Omental fat pad (tissue), 4 donors: ENCODE measurements at places on chromosomes 16 and 17.

DNA sequence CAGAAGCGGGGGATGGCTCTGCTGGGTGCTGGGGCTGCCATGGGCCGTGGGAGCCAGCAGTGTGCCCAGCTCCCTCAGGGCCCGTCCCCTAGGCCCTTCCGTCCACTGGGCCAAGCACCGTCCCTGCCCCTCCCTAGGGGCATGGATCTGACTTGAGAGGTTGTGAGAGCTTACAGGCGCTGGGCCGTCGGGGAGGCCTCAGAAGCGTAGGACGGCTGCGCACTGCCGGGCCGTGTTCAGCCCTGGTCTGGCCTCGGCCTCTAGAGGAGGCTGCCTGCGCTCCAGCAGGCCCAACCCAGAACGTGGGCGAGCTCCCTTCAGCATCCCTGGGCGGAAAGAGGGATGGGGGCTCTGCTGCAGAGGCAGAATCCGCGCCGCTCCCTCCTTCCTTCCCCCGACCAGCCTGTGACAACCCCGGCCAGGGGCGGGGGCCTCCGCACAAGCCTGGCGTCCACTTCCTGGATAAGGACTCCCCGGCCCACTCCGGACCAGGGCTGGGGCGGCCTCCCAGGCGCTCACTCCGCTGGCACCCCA is 685 bp upstream of the MPG start:
- no peak for DNase-seq

- no peak for DNase-seq
Measured at GRCh38 chr17:58337600-58338453, 9.2 kb upstream of the TSPOAP1 start.

DNA sequence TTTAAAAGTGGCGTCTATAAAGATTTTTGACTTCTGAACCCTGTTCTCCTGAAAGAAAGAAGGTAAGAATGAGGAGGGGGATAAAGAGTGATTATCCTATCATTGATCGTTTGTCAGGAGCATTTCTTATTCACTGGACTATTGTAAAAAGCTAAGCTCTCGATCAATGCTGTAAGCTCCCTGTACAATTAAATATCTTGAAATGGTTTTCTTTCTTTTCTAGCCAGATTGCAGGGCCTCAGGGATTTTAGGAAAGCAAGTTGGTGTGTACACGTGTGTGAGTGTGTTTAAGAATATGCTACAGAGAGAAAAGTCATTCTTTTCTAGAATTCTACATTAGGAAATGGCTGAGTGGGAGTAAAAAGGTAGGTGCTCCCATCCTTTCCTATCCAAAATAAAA is 154.5 kb downstream of the AATF start:
- DNase-seq, result no peak

GRCh38 chr17:78114831-78115723 is 13.5 kb downstream of the TMC6 start:
- no peak for DNase-seq

- DNase-seq, result no peak
Measured at GRCh38 chr16:83849421-83849820, 41.6 kb downstream of the HSBP1 start.

- DNase-seq, result no peak
Measured at GRCh38 chr16:61105544-61105943, 930.7 kb downstream of the CDH8 start.

- no peak for DNase-seq
Measured at GRCh38 chr16:81437865-81438264, 6.7 kb upstream of the CMIP start.

- no peak for DNase-seq
Measured at GRCh38 chr17:75238684-75239191, 22.7 kb downstream of the GGA3 start.

GRCh38 chr16:11407047-11407982 is 62.1 kb downstream of the RMI2 start:
- peak; percentile 65 for DNase-seq

GRCh38 chr16:85029408-85029784 is 1.8 kb downstream of the KIAA0513 start:
- no peak for DNase-seq

GRCh38 chr17:16873174-16874035 is 98.5 kb downstream of the TNFRSF13B start:
- no peak for DNase-seq

DNA sequence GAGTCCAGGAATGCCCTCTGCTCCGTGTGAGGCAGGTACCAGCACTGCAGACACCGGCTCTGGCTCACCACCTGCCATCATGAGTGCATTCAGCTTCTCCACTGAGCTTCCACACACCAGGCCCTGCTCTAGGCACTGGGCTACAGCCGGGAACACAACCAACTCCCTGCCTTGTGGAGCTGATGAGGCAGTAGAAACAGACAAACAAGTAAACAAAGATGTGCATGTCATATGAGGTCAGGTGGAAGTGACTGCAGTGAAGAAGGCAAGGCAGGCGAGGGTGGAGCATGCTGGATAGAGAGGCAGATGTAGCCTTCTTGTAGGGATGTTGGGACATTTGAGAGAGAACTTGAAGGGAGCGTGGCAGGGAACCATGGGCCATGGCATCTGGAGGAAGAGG is 5.0 kb downstream of the NLRC5 start:
- no peak for DNase-seq

DNA sequence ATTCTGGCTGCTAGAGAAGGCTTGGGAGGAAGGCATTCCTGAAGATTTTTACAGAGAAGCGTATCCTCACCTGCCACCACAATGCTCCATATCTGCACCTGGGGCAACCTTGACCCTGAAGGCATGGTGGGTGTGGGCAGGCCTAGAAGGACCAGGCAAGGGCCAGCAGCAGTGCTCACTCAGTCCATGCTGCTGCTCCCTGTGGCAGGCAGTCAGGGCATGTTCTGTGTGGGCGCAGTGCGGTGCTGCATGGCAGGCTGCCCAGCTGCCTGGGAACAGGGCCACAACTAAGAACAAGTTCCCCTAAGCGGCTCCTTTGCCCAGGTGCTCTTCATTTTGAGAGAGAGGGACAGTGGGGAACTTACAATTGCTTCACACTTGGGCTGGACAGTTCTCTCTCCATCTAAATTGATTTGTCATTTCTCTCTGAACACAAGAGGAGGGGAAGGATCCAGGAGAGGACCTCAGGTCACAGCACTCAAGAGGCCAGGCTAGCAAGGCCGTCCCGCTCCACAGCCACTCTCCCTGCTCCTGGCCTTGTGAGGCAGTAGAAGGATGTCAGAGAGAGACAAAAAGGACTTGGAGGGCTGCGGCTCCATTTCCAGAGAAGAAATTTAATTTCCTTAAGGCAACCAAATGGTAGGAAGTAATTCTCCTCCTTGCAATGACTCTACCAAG is 158.8 kb downstream of the AATF start:
- no peak for DNase-seq

DNA sequence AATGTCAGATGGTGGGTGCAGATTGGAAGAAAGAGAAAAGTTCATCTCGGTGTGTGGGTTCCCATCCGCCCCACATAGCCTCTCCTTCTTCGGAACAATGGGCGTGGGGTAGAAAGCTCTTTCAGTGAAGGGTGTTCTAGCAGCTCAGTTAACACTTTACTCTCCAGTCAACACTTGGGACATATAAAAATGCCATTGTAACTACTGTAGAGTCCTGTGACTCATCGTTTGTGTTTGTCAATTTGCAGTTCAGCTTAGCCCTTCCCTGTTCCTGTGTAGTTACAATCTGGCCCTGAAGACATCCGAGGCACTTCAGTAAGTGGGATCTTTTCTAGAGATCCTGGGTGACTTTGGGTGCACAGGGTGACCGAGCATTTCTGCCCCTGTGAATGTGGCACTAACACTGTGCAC is 11.5 kb upstream of the CLEC18C start:
- DNase-seq, result no peak

DNA sequence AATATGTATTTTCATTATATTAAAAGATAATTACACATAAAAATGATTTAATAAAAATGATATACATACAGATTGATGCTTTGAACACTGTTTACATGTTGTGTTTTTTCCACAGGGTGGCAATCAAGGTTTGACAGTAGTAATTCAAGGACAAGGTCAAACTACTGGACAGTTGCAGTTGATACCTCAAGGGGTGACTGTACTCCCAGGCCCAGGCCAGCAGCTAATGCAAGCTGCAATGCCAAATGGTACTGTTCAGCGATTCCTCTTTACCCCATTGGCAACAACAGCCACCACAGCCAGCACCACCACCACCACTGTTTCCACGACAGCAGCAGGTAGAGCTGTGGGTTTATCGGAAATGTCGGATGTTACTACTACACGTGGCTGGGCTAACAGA is 52.2 kb downstream of the C17orf58 start:
- no peak for DNase-seq

DNA sequence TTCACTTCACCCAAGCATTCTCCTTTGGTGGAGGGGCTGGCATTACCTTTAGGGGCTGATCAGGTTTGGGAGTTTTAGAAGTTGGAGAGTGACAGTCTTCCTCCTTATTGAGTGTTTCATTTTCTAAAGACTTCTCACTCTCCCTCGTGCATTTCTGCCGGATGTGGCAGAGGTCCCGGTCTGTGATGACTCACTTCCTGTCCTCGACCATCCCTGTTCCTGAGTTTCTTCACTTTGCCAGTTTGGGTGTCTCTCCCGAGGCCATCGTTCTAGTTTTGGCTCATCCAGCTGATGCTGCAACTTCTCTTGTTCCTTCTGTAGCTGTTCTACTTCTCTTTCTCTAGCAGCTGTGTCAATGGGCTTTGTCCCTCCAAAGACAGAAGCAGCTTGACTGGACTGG is 104.3 kb downstream of the PHKB start:
- no peak for DNase-seq

DNA sequence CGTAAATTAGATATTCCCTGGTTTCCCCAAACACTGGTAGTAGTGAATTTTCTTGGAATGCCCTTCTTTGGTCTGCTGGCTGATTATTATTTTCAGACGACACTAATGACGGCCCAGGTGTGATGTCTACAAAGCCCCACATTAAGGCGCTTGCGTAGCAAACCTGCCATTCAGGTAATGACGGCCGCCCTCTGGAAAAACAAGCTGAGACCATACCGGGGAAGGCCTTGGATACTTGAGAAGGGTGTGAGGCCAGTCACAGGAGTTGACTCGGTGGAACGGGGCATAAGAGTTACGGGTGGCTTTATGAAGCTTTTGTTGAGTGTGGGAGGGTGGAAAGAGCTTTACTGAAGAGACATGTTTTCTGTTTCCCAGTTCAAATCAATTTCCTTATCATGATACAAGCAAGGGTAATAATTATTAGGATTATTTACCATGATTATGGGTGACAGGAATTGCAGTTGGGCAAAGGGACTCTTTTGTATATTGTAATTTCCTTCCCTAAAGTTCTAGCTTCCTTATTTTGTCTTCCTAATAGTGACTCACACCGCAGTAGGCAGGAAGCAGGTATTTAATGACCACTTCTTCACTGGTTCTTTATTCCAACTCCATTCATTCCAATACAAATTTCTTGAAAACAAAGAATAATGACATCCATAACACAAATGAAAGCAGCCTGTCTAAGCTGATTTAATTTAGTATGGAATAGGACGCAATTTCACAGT is 24.8 kb downstream of the KRT23 start:
- DNase-seq, result no peak

DNA sequence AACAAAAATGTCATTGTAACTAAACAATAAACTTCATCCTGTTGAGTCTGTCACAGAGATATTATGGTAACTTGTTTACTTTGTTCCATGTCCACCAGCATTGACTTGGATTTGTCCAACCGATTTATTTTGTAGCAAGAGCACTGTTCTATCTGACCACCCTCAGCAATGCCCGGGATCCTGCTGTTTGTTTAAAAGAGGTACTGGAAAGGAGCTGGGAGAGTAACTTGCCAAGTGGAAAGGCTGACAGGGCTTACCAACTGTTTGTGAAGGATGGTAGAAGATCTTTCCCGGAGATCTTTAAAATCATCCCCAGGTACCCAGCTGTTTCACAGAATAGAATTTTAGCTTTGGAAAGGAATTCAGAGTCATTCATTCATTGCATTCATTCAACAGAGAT is 59.1 kb upstream of the BCAR1 start:
- DNase-seq, result no peak

GRCh38 chr16:70304892-70305448 is 6.0 kb downstream of the DDX19B start:
- DNase-seq, result no peak

GRCh38 chr17:2563061-2563460 is 30.4 kb upstream of the PAFAH1B1 start:
- DNase-seq, result no peak

DNA sequence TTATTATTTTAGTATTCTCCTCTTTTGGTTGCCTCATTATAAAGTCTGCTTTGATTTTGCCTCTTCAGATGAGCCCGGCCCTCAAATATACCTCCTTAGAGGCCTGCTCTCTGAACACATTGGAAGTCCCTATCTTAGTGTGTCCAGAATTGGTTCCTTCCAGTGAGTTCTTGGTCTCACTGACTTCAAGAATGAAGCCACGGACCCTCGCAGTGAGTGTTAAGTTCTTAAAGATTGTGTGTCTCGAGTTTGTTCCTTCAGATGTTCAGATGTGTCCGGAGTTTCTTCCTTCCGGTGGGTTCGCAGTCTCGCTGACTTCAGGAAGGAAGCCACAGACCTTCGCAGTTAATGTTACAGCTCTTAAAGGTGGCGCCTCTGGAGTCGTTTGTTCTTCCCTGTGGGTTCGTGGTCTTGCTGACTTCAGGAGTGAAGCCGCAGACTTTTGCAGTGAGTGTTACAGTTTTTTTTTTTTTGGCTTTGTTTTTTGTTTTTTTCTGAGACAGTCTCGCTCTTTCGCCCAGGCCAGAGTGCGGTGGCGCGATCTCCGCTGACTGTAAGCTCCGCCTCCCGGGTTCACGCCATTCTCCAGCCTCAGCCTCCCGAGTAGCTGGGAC is 45.8 kb upstream of the NOS2 start:
- no peak for DNase-seq

- DNase-seq, result no peak
Measured at GRCh38 chr17:81101614-81102306, 63.5 kb upstream of the PVALEF start.

DNA sequence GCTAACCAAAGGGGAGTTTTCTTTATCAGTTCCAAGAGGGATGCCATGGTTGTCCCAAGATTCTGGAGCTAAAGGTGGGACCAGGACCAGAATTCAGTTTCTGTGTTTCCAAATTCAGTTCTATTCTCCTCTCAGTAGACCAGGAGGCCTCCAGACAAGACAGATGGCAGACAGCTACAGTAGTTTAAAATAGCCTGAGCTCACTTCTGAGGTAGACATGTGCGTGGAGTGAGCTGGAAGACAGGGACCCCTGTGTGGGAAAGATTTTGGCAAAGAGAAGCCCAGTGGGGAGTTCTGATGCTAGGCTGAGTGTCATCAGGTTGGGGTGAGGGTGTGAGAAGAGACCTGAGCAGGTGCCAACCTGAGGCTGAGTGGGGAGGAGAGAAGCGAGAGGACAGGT is 95.4 kb downstream of the PRKCB start:
- no peak for DNase-seq
